ENCODE measurements at places on chromosomes 7 and 10.

GRCh38 chr7:135263321-135263970 lies 29.8 kb downstream of the STRA8 start:
- no peak for DNase-seq

DNA sequence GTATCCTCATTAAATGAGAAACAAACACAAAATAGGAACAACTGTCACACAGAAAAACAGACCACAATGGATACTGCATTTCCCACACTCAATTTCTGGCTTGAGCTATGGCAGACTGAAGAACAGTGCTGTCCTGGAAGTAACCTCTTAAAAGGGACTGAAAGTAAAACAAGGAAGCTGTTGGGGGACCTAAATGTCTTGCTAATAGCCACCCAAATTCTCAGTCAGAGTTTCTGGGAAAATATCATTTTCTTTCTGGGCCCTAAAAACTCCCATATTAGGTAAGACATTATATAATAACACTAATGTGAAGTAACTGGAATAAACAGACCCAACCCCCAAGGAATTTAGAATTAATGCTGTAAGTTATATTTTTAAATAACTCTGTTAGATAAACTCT lies 80.9 kb upstream of the TFEC start:
- no peak for DNase-seq

DNA sequence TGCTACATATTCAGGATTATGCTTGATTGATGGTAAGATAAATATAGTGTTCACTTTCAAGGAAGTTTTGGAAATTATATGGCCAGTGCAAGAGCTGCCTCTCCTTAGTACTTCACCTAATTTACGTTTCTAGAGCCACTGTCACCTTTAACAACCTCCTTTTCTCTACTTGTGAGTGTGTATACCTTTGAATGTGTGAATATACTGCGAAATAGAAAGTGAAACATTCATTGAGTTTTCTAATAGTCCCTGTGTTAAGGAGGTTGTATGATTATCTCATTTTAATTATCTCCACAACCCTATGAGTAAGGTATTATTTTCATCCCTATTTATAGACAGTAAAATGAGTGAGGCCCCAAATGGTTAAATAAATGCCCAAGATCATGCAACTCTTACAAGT lies 1050.5 kb downstream of the XPNPEP1 start:
- no peak for DNase-seq

GRCh38 chr7:131109011-131109758 lies 218.5 kb upstream of the MKLN1 start:
- no peak for DNase-seq

GRCh38 chr10:47094636-47095035 lies 183.4 kb downstream of the PTPN20 start:
- no peak for DNase-seq

GRCh38 chr7:74657692-74658177 lies at the start of gene GTF2I:
TSS of gene GTF2I (plus strand) at chr7:74657718. CDS start at chr7:74689129, 31,411 bp downstream.
- DNase-seq = no peak

- DNase-seq = no peak
Observed at GRCh38 chr10:91349381-91349780, 60.8 kb upstream of the HECTD2 start.

GRCh38 chr10:124040451-124041188 lies 52.8 kb downstream of the CHST15 start:
- DNase-seq = no peak

GRCh38 chr10:131560166-131560565 lies 248.6 kb upstream of the TCERG1L start:
- no peak for DNase-seq

DNA sequence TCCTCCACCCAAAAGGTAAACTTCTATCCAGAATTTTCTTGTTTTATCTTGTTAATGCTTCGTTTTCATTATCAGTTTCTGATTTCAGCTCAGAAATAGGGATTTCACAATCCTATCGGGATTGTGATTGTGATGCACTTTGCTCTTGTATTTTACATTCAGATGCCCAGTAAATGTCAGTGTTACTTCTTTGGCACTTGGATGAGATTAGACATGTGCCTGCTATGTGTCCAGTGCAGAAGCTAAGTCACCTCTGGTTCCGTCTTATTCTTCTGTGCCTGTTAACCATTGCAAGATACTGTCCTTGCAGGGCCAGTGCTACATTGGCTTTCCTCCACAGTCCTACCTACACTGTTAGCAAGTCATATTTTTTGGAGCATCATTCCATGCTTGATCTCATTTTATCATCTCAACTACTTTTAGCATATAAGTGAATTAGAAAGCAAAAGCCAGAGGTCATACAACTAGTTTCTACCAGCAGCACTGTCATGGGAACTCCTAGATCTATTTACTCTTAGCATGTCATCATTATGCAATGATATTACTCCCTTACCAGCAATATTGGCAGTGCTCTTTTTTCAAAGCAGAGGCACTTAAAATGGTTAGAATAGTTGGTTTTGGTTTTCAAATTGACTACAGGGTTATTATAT lies 26.7 kb downstream of the ZNF277 start:
- no peak for DNase-seq

DNA sequence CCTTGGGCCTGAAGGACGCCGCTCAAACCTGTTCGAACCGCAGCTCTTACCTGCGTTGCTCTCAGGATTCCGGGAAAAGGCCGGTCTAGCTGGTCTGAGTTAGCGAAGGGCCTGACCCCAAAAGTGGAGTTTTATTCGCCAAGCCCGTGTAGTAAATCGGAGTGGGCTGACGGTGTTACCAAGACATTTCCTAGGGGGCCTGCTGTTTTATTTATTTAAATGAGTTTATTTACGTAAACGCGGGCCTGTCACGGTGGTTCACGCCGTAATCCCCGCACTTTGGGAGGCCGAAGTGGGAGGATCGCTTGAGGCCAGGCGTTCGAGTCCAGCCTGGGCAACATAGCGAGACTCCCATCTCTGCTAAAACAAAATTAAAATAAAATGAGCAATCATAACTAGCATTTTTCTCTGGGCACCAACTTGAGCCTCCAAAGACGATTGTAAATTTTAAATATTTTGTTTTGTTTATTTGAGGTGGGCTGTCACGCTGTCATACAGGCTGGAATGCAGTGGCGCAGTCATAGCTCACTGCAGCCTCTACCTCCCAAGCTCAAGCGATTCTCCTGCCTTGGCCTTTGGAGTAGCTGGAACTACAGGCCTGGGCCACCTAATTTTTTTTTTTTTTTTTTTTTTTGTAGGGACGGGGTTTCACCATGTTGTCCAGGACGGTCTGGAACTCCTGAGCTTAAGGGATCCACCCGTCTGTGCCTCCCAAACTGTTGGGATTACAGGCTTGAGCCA lies 903 bp downstream of the ZNF655 start:
- DNase-seq = no peak

DNA sequence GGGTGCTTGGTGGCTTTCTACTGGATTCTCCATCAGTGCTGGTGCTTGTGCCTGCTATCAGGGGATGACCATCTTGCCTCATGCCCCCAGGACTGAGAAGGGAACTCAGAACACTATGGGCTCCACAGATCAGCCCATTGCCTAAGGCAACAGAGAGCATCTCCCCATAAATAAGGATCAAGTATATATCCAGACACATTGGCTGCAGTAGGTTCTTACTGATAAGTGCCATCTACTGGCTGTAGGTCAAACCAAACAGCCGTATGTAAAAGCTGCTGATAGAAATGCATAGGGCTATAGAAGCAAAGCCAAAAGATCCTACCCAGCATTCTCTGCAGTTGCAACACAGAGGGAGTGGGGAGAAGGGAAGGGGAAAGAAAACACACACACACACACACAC lies 153.7 kb downstream of the CDK14 start:
- DNase-seq = no peak

DNA sequence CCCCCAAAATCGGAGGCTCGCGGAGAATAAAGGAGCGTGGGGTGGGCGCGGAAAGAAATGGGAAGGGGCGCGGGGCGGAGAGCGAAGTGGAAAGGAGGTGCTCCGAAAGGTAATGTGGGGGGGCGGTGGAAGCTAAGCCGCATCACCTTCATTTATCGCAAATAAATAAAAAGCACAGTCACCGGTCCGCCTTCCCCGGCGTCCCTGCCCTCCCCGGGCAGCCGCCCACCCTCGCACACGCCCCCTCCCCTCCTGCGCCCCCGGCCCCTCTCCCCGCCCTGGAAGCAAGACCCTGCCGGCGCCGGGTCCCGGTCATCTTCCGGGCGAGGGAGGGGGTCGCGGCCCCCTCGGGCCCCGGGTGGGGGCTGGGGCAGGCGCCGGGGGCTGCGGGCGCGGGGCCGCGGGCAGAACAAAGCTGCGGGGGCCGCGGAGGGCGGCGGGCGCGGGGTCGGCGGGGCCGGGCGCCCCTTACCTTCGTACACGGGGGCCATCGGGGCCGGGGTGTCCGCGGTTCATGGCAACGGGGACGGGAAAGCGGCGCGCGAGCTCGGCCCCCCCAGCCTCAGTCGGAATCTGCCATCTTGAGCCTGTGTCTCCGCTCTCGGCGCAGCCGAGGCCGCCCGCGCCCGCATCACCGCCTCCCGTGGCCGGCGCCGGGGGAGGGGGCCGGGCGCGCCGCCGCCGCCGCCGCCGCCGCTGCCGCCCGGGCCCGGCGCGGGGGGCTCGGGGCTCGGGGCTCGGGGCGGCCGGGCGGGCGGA lies 486 bp downstream of the HIPK2 start:
- no peak for DNase-seq

DNA sequence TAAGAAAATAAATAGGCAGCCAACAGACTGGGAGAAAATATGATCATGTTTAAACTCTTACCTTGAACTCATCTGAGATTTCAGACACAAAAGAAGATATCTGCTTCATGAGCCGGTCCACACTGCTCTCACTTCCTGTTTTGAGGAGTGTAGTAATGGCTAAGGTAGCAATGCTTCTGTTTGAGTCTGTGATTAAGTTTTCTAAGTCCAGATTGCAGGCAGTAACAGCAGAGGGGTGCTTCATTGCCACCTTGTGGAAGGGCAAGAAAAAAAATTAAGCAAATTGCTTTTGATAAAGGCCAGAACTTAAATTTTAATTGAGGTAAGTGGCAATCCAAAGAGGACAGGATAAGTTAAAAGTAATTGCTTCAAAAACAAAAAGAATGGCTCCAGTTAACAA lies 69.1 kb downstream of the MEST start:
- no peak for DNase-seq

DNA sequence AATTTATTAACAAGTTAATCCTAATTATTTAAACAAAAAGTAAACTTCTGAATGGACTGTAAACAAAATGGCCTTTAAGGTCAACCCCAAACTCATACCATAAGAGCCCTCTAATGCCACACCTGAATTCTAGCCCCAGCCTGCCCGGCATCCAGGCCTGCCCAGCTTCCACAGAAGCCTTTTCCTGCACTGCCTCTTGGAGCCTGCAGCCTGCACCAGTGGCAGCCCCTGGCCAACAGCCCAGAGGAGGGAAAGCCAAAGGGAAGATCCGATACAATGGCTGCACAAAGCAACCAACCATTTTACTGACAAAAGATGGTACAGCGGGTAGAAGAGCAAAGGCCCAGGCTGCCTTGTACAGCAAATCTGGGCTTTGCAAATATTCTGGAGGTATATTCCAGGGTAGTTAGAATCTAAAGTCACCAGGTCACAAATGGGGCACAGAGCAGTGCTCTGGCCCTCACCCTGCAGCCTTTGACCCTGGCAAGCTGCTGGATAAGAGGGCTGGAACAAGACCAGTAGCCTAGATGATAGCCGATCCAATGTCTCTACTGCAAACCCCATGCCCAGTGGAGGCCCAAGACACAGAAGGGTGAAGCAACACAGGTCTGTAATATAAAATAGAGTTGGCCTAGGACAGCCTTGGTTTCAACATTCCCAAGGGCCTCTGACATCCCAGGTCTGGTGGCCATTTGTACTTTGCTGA lies 12.5 kb upstream of the CH25H start:
- no peak for DNase-seq

DNA sequence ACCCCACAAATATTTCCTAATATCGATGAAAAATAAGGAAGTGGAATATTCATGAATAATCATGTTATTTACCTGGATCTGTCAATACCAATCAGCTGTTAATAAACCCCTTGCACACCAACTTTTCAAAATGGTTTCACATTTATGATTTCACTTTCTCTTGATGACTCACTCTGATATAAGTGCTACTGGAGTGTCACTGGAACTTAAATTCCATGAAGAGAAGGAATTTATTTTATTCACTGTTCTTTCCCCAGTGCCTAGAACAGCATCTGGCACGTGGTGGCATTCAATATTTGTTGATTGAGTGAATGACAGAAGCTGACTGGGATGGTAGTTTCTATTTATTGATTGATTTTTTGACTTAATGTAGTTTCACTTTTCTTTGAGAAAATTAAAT lies 3.5 kb upstream of the ENO4 start:
- DNase-seq = no peak

- DNase-seq = no peak
Observed at GRCh38 chr10:102554531-102554930, 50.8 kb downstream of the SUFU start.

GRCh38 chr7:51269321-51269720 lies 47.3 kb downstream of the COBL start:
- no peak for DNase-seq

GRCh38 chr7:28517206-28517605 lies 104.9 kb downstream of the CREB5 start:
- no peak for DNase-seq

GRCh38 chr7:141872931-141873330 lies 31.6 kb upstream of the PRSS37 start:
- no peak for DNase-seq

DNA sequence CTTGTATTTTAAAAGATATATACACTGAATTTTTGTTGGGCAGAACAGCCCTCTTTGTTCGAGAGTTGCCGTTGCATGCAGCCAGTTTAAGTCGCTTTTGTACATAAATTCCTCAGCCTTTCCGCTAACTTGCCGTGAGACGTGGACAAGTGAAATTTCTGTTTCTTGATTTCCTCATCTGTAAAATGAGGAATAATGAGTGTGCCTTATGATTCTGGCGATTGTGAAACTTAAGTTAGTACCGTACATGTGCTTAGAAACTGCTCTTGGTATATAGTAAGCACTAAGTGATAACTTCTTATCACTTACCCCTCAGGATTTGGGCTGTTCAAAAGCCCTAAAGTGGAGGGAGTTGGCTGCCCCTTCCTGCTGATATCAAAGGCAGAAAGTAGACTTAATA lies 1.4 kb downstream of the CCNJ start:
- DNase-seq = no peak

DNA sequence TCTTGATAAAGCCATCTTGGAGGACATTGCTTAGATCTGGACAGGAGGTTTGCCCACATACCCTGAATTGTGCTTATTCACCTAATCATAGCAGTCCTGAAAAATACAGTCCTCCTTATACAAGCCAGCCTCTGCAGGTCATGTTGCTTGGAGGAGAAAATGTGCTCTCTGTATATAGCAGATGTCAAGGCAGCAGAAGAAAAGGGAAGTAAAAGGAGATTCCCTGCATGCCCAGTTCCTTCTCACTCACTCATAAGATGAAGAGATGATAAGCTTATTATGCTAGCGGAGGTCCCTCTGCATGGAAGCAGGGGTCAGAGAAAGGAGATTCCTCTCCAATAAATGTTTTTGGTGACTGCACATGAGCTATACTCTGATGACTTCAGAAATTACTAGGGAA lies 458.8 kb upstream of the ZMIZ1 start:
- DNase-seq = no peak

- DNase-seq = no peak
Observed at GRCh38 chr10:71176661-71177060, 35.7 kb upstream of the UNC5B start.

- no peak for DNase-seq
Observed at GRCh38 chr7:47721670-47722069, 139.8 kb upstream of the TNS3 start.

Measured in stimulated activated CD8-positive, alpha-beta memory T cell treated with anti-CD3 and anti-CD28 coated beads, Interleukin-15, amount 100 ng/mL, for 24 hours (primary cell).